ENCODE measurements at places on chromosomes 4 and X.
A peak's percentile ranks its signal among the peaks of the same experiment; 100 is the strongest.

DNA sequence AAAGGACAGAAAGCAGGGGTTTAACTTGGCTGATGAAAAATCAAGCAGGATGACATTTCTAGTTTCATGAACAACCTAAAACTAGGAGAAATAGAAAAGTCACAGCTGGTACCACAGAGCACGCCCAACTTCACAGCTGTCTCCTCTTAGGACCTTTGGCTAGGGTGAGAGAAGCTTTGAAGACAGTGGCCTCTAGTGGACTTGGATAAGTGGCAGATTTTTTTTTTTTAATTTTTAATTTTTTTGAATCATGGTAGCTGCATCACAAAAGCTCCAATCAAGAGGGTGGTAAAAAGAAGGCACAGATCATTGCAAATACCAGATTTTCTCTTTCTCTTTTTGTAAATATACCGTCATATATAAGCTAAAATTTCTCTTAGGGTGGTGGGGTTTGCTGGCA lies 20.2 kb upstream of the MAP3K15 start:
- DNase-seq, result no peak

- DNase-seq, result no peak
These were observed 63.1 kb downstream of the ANOS1 start for GRCh38 chrX:8668813-8669212.

DNA sequence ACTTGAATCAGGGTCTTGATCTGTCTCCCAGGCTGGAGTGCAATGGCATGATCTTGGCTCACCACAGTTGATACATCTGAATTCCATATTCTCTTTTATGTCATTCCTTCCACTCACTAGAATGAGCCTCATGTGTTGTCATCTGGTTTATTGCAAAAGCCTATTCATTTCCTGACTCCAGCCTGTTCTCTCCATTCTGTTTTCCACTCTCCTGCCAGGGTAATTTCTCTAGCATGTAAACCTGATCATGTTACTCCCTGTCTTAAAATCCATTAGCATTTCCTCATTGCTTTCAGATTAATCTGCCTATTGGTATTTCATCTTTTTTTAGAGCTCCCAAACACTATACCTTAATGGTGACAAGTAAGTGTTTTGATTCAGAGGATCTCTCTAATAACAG lies 4.3 kb upstream of the DDX60L start:
- DNase-seq, result no peak

GRCh38 chr4:8465615-8466611 lies 25.3 kb downstream of the TRMT44 start:
- no peak for DNase-seq

GRCh38 chr4:151167561-151167960 lies 68.1 kb downstream of the RPS3A start:
- no peak for DNase-seq

DNA sequence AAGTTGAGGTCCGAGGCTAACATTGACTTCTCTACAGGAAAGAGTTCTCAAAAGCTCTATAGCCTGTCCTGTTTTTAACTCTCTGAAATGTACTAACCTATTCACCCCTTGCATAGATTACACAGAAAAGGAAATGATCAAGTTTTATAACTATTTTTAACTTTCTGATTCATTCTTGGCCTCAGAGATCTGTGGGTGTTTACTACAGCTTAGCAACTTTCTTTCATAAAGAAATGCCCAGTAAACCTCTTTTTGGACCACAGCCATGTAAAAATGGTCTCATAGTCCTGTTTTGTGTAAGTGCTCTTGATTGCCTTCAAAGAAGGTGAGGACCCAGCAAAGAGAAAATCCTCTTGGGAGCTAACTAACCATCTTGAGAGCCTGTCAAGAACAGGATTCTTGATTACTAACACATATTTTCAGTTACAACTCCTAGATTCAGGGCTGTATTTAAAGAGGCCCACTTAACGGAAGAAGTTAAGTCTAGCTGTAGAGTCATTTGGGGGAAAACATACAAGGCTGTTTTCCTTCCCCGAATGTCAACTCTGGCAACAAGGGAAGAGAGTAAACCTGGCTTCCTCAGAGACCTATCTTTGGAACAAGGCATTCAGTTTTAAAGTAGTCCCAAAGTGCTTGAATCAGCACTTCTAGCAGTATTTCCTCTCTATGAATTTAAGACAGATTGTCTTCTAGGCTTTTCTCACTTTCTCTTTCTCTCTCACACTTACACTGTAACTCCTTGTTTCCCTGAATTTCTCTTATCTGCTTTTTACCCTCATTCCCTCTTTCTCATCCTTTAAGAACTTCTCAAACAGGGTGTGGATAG lies 78.2 kb downstream of the IL21 start:
- peak; percentile 54 for DNase-seq

GRCh38 chr4:39486221-39486804 lies 27.5 kb downstream of the LIAS start:
- DNase-seq, result no peak

- DNase-seq, result no peak
These were observed 10.9 kb upstream of the TBC1D14 start for GRCh38 chr4:6898763-6899162.

GRCh38 chr4:145566768-145567167 lies 52.4 kb upstream of the MMAA start:
- DNase-seq, result no peak

- no peak for DNase-seq
These were observed 135.7 kb downstream of the GPC3 start for GRCh38 chrX:133849676-133850075.

GRCh38 chr4:118825799-118826198 lies 10.1 kb downstream of the SEC24D start:
- DNase-seq, result no peak

GRCh38 chrX:150902434-150903109 lies 4.1 kb upstream of the CD99L2 start:
- DNase-seq, result no peak

DNA sequence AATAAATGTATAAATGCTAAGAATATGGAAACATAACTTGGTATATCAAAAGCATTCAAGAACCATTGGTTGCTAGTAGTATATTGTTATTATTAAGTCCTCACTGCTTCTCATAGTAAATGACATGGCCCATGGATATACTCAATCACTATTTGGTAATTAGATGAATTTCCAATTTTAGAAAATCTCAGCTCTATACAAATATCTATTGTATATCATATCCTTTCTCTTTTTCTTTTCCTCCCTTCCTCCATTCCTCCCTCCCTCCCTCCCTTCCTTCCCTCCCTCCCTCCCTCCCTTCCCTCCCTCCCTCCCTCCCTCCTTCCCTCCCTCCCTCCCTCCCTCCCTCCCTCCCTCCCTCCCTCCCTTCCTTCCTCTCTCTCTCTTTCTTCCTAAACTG lies 514.4 kb upstream of the LCORL start:
- no peak for DNase-seq

GRCh38 chr4:47217291-47217690 lies 185.9 kb downstream of the GABRB1 start:
- no peak for DNase-seq

GRCh38 chrX:39174772-39175417 lies 373.6 kb downstream of the MID1IP1 start:
- DNase-seq, result no peak

GRCh38 chr4:152885185-152885584 lies 50.9 kb upstream of the FHDC1 start:
- no peak for DNase-seq

- no peak for DNase-seq
These were observed 1925.5 kb downstream of the PCDH7 start for GRCh38 chr4:32645653-32646052.

GRCh38 chr4:153204728-153205648 lies 745 bp downstream of the TRIM2 start:
- no peak for DNase-seq

GRCh38 chr4:135186002-135186401 lies 984.4 kb upstream of the PABPC4L start:
- DNase-seq, result no peak

- DNase-seq, result no peak
These were observed 759 bp upstream of the TBC1D1 start for GRCh38 chr4:37889849-37890800.

DNA sequence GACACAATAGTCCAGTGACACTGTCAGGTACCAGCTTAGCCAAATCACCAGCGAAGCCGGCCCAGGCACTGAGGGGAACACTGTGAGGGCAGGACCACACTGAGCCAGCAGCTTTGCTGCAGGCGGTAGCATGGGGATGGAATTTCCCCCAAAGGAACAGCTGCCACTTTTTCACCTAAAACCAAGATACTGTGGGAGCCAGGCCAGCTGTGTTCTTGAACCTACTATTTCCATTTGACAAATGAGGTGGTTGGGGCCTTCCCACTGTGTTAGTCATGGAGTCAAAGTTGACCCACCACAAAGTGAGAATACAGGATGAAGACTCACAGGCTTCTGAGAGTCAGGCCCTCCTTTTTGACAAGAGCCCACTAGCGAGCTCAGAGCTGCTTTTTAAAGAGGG lies 70.7 kb upstream of the SH3RF1 start:
- DNase-seq, result no peak

DNA sequence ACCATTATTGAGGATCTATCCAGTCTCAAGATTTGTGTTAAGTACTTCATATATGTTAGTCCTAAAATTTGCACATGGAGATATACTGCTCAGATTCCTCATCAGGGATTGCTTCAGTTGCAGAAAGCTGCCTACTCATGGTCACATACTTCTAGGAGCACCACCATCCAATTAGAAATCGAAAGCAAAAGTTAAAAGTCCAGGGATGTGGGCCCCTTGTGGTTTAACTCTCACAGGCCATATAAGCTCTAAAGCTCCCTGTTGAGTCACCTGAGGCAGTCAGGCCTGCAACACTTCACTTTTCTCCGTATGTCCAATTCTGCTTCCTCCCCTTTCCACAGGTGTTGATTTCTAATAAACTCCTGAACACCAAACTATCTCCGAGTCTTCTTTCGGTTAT lies 84.2 kb downstream of the CNOT6L start:
- no peak for DNase-seq

DNA sequence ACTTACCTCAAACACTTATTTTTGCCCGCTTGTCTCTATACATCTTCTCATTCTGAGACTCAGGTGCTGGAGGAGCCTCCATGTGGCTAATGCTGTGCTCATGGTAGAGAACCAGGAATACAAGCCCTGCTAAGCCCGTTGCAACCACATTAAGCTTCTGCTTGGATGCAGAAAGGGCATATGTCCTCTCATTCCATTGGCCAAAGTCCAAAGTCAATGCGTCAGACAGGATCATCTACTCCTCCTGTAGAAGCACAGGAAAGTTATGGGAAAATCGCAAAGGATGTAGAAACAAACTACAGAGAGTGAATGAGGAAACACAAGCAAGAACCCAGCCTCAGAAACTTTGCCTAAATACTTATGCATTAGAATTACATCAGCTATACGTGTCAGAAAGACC lies 124.5 kb upstream of the AGA start:
- no peak for DNase-seq

GRCh38 chr4:161791796-161792556 lies 371.8 kb downstream of the FSTL5 start:
- DNase-seq, result no peak

- DNase-seq, result no peak
These were observed 41.9 kb upstream of the TAF9B start for GRCh38 chrX:78181307-78181706.

GRCh38 chr4:163330916-163331628 lies 1.3 kb downstream of the NPY1R start:
- no peak for DNase-seq

DNA sequence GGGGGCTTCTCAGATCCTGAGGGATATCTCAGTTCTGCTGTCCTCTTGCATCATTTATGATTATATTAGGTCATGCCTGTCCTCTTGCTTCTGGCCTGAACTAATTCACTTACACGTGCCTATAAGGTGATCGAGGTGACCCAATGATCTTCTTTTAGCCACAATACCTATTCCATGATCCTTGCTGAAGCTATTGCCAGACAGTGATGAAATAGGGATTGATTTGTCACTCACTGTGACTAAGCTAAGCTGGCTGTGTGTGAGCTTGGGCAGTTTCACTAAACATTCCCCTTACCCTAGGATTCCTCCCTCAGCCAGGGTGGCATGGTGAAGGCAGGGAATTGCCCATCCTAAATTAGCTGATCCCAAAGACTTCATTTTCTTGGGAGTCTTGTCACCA lies 19.0 kb downstream of the HADH start:
- no peak for DNase-seq

DNA sequence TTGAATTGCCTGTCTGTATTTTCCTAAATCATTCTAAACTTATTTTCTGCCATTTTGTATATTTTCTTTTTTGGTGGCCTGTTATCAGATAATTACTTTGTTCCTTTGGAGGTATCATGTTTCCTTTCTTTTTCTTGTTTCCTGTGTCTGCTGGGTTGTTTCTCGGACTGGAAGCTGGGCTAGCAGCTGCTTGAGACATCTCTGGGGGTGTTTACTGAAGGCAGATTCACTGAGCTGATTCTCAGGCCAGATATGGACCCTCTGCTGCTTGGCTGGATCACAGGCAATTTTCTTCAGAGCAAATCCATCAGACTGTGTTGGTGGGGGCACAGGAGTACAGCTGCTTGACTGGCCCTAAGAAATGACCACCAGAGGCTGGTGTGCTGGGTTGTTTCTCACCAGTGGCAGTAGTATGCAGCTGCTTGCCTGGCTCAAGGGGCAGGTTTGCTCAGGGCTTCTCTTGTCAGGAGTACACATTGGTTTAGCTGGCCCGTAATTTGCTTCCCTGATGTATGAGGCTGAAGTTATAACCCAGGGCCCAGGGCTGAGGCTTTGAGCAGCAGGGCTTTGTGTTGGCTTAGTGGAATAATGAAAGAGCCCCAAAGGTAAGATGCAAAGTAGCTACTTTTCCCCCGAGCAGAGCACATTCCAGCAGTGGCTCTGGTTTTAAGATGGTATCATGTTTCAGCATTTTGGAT lies 680.6 kb downstream of the TECRL start:
- no peak for DNase-seq

- DNase-seq, result no peak
These were observed 597.2 kb upstream of the GNPDA2 start for GRCh38 chr4:45323453-45324058.

GRCh38 chr4:153850533-153851280 lies 61.8 kb upstream of the SFRP2 start:
- no peak for DNase-seq

- DNase-seq, result no peak
These were observed 336.9 kb upstream of the NR3C2 start for GRCh38 chr4:148778980-148779675.

DNA sequence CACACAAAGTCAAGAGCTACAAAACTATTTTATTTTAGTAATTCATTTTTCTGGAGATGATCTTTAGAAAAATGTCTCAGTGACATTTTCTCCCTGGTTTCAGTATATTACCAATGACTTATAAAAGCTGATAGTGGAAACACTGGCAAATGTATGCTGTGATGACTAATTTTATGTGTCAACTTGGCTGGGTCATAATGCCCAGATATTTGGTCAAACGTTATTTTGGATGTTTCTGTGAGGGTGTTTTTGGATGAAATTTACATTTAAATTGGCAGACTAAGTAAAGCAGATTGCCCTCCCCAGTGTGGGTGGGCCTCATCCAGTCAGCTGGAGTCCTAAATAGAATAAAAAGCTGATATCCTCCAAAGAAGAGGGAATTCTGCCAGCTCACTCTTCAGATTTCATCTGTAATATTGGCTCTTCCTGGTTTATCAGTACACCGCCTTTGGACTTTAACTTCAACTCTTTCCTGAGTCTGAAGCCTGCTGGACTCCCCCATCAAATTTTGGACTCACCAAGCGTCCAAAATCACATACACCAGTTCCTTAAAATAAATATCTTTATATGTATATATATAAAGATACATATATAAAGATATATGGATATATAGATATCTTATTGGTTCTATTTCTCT lies 31.2 kb upstream of the RAB40A start:
- DNase-seq, result no peak

All from pulmonary artery endothelial cell (primary cell).